SHP77 treated with DMSO at 0.1 percent for 48 hours (cell line): ENCODE measurements at places on chromosomes 11 and 22.

DNA sequence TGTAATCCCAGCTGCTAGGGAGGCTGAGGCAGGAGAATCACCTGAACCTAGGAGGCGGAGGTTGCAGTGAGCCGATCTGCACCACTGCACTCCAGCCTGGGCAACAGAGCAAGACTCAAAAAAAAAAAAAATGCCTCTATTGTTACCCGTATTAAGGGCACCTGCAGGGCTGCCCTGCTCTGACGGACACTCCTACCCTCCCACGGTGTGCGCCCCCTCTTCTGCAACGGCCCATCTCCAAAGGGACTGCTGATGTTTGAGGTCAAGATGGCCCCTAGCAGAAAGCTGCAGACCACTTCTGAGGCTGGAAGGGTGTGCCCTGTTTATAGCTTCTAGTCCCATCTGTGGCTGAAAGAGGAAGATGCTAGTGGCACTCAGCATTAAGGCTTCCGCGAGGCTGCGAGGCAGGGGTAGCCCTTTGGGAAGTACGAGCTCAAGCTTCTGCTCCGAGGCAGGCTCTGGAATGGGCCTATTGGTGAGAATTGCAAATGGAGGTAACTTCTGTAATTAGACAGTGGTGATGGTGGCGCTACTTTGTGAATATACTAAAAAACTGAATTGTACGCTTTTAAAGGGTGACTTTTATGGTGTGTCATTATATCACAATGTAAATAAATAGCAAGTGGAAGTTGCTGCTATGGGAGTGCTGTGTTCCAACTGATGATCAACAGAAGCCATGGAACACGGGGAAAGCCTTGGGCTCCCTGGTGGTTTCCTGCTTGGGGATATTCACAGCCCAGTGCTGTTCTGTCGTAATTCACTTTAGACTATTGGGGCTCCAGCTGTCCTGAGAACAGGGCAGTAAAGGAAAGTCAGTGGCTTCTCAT lies 24.3 kb downstream of the ARFGAP2 start:
- DNase-seq: no peak

DNA sequence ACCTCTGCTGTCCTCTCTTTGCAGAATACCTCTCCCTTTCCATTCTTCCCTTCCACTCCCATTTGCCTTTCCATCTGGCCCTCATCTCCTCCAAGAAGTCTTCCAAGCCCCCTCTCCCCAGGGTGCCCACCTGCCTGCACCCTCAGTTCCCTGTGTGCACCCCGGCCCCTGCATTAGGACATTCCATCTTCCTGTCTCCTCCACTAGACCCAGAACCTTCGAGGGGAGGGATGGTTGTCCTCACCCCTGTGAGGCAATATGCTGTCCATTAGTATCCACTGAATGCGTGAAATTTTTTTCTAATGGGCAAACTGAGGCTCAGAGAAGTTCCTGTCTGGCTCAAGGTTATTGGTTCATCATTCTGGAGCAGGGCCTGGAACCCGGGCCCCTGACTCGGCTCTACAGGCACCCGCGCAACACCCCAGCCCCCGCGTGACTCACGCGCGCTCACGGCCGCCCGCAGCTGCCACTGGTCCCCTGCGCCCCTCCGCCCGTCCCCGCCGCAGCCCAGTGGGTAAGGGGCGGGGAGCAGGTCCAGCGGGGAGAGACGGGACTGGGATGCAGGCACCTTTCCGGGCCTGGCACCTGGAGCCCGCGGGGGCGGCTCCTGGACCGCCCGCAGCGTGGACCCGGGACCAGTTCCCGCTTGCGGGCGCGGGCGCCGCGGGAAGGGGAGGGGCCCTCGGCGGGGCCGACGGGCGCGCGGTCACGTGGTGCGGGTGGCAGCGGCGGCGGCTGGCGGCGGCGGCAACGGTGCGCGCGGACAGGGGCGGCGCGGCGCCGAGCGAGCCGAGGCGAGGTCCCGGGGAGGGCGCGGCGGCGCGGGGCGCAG lies 7.0 kb downstream of the SEPTIN3 start:
- no peak for DNase-seq

DNA sequence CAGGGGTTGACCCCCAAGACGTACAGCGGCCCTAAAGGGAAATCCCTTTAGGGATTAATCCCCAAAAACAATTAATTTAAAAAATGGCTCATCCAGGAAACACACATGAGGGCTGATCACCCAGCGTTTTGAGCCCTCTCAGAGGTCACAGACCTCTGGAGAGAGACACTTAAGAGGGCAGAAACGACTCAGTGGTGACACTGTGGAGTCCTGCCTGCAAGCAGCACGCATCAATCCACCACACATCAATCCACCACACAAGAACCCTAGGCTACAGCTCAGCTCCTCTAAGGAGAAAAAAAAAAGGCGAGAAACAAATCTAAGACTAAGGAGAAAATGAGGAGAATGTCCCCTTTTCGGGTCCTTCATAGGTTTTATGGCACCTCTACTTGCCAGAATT lies 12.5 kb upstream of the SELENOH start:
- DNase-seq: no peak

GRCh38 chr22:46078241-46079092 lies 71.9 kb upstream of the PPARA start:
- DNase-seq: no peak

DNA sequence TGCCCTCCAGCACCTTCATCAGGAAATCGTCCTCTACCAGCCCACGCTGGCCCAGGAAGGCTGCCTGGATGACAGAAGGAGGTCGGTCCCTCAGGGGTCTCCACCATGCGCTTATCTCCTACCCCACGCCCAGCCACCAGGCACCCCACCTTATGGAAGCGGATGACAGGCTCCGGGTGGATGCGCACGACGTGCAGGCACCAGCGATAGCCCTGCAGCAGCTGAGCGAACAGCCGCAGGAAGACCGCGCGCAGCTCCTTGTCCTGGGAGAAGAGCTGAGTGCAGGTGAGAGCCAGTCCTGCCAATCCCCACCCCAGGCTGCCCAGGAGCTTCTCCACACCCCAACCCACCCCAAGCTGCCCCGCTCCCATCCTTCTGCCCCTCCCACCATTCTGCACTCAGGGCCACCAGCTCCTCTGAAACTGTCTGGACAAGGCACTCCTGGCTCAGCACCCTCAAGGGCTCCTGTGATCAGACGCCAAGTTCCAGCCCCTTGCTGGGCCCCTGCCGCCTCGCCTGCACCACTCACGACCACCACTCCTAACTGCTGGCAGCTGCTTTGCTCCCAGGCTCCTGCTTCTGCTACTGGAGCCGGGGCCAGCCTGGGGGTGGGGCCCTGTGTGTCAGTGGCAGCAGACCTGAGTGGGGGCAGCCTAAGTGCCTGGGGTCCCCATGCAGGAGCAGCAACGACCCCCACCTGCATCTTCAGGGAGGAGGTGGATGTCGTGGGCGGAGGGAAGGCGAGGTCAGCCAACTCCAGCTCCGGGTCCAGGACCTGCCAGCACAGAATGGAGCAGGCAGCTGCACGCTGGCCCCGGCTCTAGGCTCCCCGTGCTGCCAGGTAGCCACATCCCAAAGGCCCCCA lies 9.5 kb downstream of the SBF1 start:
- no peak for DNase-seq

DNA sequence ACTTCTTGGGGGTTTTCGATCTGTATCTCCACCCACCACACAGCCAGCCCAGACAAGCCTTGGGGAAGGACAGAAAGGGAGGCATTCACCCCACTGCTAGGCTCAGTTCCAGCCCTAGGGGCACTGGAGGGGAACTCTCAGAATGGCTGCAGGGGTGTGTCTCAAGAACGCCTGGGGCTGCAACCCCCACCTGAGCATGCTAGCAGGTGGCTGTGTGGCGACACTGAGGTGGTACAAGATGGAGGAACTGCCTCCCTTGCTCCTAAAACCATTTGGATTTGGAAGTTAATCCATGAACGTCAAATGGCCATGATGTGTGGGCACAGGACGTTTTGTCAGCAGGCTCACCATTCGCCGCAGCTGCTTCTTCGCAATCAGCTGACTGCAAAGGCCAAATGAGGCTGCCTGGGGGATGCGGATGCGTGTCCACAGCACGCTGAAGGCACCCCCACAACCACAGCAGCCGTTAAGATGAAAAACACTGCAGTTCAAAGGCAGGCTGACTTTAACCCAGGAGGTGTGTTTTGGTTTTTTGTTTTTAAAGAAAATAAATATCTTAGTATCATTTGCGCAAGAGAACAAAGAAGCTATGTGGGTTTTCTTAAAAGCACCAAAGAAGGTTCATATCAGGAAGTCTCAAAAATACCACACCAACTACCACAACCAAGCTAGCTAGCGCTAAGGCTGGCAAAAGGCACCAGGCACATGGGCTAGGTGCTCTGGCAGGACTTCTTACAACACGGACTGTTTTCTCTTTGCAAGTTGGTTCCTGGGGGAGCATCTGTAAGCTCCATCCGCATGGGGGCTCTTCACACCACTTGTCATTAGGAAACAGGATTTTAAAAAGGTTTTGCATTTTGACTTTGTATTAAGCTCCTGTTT lies 22.2 kb upstream of the NAP1L4 start:
- DNase-seq: no peak

- no peak for DNase-seq
Measured at GRCh38 chr11:64745521-64746328, 1.8 kb upstream of the RASGRP2 start.

DNA sequence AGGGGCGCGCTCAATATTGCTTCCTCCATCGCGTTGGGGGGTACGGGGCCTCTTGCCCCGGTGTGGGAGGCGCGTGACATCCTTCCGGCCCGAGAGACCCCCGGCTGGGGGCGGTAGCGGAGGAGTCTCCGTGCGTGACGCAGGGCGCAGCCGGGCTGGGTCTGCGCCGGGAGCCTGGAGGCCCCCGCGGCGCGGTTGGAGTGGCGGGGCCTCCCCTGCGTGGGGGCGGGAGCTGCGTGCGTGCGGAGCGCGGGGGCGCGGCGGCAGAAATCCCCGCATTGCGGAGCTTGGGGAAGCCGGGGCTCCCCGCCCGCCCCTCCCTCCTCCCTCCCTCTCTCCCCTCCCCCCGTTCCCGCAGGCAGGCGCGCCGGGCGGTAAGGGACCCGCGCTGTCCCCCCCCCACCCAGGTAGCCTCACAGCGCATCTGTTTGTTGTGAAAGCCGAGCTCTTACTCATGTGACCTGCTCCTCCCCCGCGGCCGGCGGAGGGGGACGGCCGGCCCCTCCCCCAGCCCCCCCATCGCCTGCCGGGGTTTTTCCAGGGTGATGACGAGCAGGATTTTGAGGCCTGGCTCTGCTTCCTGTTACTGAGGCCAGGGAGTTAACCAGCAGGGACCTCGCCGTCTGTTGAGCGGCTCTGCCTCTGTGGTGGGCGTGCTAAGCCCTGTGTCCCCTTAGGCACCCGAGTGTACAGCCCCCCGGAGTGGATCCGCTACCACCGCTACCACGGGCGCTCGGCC lies 1.6 kb downstream of the PIM3 start:
- peak; percentile 20 for DNase-seq

- DNase-seq: no peak
Measured at GRCh38 chr11:92855607-92856405, 113.6 kb upstream of the MTNR1B start.

DNA sequence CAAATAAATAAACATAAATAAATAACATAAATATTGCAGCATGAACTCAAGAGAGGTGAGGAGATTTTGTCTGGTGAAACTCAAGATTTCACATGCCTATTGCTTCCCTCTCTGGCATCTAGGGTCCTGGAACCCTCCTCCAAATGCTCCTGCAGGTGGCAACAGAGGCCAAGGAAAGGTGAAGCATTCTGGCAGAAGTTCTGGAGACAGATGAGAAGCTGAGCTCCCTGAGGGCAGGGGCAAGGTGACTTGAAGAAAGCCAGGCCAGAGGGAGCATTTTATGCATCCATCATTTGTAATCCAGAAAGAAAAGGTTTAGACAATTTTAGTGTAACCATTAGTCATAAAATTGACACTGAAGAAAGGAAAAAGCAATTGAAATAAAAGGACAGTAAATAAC lies 64.9 kb downstream of the ENDOD1 start:
- DNase-seq: no peak

GRCh38 chr11:133949129-133949528 lies 7.6 kb downstream of the IGSF9B start:
- DNase-seq: no peak

DNA sequence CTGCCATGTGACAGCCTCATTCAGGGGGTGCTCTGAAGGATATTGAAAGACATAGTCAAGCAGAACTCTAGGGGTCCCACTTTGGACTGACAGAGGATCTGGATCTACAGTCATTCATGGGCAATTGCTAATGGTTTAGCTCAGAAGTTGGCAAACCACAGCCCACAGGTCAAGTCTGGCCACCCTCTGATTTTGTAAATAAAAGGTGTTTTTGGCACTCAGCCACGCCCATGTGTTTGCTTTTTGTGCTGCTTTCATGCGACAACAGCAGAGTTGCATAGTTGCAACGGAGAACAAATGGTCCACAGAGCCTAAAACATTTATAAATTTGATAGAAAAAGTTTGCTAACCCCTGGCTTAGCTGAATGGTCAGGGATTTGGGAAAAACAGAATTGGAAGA lies 41.7 kb downstream of the RPS6KA4 start:
- DNase-seq: no peak

GRCh38 chr11:2772544-2773031 lies 72.8 kb upstream of the KCNQ1OT1 start:
- no peak for DNase-seq

- no peak for DNase-seq
Measured at GRCh38 chr11:55658031-55658573, 3.9 kb upstream of the OR4C6 start.

DNA sequence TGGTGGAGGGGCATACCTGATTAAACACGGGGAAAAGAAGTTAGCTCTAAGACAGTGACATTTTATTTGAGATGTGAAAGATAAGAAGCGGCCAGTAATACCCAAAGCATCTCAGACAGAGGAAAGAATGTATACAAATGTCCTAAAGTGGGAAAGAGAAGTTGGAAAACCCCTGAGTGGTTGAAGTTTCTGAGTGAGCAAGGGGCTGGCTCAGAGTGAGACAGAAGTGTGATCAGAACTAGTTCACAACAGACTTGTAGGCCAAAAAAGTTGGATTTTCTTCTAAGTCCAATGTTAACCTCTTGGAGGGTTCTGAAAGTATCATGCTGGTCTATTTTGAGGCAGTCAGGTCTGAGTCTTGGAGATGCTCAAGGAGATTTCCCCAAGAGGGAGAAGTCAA lies 608.7 kb downstream of the SOX6 start:
- no peak for DNase-seq

DNA sequence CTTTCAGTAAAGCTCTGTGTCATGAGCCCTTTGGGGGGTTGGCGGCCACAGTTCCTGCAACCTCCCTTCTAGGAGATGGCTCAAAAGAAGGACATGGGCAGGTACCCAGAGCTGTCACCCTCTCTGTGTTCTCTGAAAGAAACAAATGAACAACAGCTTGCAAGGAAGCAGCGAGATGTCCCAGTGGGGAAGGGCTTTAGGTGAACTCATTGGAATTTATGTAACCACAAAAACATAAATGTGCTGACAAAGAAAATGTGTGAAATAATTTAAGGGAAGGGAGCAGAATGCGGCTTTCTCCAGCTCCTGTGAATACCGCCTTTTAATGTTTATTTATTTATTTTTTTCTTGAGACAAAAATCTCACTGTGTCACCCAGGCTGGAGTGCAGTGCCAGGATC lies 3.3 kb downstream of the PARVG start:
- no peak for DNase-seq

GRCh38 chr11:3669742-3670183 lies 1.4 kb downstream of the CHRNA10 start:
- DNase-seq: no peak
